ENCODE measurements at places on chromosomes 5 and 9. TPM values are rescaled to one million over a fixed set of nuclear protein-coding genes. Genes with fewer than 3 reads are reported as not detected.

GRCh38 chr5:130282049-130282448 is 377.8 kb downstream of the CHSY3 start:
- no peak for DNase-seq

DNA sequence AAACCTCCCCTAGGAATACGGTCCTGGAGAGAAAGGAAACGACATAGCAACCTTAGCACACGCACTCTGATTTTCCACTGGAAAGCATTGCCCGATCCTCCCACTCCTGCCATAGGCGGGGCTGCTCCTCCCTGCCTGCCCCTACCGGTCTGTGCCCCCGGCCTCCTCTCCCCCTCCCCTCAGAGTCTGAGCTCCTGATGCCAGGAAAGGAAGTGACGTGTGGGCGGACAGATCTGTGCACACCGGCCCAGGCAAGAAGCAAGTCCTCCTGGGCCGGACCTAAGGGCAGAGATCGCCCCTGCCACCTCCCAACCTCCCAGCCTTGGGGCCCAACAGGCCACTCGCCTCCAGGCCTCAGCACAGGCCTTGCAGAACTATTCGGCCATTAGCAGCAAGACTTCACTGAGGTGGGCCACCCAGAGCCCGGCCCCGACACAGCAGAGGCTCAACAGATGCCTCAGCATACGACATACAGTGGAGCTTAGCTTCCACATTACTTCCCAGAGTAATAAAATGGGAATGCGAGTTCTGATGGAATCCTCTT is 7.2 kb downstream of the NINJ1 start:
- DNase-seq = peak; percentile 41

GRCh38 chr5:100270023-100270771 is 265.0 kb upstream of the FAM174A start:
- no peak for DNase-seq

DNA sequence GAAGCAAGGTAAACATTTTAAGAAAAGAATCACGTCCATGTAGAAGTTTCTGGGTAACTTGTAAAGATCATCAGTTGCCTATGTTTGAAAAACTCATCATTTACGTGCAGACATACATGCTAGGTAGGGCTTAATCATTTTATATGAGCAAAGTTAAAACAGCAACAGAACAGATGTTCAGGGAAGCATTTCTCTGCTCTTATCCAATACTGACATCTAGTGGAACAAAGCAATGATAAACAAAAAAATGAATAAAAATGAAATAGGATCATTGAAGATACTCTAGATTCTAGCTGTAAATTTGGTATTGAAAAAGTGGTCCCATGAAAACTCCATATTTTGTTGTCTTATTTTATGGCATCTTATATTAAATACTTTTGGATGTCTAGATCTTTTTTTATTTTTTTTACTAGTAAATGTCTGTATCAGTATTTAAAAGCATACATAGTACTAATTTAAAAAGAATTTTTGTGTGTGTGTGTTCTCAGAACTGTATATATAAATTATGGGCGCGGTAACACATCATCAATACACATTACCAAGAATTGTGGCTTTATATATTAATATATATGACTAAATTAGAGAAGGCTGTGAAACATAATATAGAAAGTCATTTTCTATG is 1050.2 kb downstream of the CDH12 start:
- no peak for DNase-seq

- DNase-seq = no peak
These were observed 28.8 kb downstream of the GLT6D1 start for GRCh38 chr9:135610290-135611141.

DNA sequence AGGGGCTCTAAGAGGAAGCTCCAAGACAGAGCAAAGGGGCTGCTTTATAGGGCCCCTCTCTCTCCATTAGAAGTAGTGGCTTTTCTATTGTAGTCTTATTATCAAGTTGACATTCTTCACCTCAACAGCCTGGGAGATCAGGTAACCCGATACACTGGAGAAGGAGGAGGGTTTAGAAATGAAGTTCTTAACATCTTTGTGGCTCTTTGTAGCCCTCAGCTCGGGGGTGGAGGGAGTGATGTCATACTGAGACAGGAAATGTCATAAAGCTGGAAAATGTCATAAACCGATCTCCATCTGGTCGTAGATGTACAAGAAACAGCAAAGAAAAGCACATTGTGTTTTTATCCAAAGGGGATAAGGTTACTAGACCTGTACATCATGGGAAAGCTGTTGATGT is 17.9 kb downstream of the PDZD2 start:
- no peak for DNase-seq

DNA sequence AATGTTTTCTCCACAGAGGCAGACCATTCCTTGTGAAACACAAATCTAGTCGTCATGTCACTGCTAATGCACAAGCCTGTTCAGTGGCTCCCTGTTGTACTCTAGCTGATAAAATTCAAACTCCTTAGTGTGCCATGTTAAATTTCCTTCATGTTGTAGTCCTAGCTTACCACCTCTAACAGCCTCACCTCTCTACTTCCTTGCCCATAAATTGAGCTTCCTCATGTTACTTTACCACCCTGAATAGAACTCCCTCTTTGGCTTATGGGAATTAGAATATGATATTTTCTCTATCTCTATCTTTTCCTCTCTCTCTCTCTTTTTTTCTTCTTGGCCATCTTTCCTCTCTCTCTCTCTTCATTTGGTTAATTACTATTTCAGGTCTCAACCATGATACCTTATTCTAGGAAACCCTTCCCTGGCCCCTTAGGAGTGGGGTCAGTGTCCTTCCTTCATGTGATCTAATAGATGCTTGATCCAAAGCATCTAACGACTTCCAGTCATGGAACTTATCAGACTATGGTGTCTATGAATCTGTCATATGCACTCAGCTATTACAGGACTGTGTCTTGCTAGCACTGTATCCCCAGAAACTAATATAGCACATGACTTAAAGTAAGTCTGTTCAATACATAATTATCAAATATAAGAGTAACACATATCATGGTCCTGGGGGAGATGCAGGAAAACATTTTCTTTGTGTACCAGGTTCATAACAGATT is 31.5 kb upstream of the ALDH1A1 start:
- DNase-seq = no peak

DNA sequence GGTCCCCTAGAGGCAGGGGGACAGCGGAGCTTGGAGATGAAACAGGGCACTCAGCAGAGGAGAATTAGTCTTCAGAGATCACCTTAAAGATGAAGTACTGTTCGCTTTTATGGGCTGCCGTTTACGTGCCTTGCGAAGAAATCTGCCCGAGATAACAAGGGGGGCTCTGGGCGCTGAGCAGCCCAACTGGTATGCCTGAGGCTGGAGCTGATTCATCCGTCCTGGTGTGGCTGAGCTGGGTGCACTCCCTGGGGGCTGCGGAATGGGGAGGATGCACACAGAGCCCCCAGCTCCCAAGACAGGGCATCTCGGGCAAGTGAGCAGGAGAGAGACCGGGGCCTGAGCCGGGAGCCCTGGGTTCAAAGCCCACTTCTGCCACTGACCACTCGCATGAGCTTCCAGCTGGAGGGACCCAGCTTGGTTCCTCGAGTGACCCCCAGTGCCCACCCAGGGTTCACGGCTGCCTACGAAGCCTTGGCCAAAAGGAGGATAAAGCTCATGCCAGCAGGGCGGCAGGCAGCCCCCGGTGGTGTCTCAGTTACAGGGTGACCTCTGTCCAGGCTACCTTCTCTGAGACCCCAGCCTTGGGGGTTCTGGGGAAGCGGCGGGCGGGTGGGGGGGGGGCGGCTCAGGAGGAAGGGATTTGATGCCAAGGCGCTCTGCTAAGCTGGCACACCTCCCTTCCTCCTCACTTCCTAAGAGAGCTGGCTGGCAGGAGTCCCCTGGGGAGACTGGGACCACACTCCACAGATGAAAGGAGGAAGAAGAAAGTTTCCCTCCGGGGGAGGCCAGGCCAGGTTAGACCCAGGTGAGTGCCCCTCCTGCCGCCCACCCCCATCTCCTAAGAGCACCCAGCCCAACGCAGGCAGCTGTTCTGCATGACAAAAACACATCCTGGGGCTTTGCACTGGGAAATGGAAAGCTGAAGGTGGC is 5.7 kb downstream of the FIBCD1 start:
- DNase-seq = no peak

DNA sequence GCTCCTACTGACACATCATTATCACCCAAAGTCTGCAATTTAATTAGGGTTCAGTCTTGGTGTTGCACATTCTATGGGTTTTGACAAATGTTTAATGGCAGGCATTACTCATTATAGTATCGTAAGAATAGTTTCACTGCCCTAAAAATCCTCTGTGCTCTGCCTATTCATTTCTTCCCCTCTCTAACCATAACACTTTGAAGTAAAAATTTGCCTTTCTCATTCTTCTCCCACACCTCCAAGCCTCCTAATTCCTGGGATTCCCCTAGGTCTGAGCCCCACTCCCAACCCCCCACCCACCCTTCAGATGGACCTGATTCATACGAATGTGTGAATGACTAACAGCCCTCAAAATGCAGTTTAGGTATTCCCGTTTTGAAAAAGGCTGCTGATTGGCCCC is 18.4 kb downstream of the ENC1 start:
- no peak for DNase-seq

GRCh38 chr9:93132287-93132927 is 1.6 kb downstream of the NINJ1 start:
- DNase-seq = no peak

- DNase-seq = no peak
These were observed 60.6 kb downstream of the PGM5 start for GRCh38 chr9:68416936-68417564.

The GALNT12 gene
- total RNA-seq = 4.7 TPM

The RANBP3L gene
- total RNA-seq = not detected

The SLC45A2 gene
- not detected for total RNA-seq

The HTR1A gene
- not detected for total RNA-seq

The WNT8A gene
- not detected for total RNA-seq

The PITX1 gene
- total RNA-seq = not detected

The SARDH gene
- 1.3 TPM for total RNA-seq

The COL15A1 gene
- total RNA-seq = not detected
